ENCODE measurements at places on chromosomes 11 and 22.

DNA sequence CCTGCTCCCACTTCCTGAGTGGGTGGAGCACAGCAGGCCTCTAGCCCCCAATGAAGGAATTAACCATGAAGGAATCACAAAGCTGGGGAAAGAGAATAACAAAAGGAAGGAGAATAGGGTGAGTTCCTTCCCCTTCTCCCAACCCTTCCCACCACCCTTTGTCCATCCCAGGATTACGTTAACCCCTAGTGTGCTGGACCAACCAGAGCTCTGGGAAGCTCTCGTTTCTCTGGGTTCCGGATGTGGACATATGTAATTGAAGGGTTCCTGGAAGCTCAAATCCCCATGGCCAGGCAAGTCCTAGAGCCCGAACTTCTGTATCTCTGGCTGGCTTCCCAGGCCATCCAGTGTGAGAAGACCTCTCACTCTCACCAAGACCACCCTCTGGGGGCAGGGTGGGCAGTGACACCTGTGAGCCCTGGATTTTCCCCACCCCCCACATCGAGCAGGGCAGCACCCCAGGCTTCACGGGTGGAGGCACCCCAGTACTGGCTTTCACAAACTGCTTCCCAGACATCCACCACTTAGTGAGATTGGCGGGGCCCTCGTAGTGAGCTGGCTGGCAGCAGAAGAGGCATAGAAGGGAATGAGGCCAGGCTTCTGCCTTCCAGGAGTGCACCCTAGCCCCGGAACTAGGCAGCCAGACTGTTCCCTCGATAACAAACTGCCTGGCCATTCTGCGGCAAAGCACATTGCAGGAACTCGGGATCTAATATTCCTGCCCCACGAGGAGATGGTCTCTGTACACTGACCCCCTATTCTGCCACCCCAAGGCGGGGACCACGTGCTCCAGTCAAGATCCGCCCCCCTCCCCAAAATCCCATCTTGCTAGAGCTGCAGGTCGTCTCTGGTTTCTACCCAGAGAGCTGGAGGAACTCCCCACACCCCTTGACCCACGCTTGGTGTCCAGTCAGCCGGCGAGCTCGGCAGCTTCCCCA lies 2.1 kb downstream of the NECTIN1 start:
- no peak for DNase-seq

DNA sequence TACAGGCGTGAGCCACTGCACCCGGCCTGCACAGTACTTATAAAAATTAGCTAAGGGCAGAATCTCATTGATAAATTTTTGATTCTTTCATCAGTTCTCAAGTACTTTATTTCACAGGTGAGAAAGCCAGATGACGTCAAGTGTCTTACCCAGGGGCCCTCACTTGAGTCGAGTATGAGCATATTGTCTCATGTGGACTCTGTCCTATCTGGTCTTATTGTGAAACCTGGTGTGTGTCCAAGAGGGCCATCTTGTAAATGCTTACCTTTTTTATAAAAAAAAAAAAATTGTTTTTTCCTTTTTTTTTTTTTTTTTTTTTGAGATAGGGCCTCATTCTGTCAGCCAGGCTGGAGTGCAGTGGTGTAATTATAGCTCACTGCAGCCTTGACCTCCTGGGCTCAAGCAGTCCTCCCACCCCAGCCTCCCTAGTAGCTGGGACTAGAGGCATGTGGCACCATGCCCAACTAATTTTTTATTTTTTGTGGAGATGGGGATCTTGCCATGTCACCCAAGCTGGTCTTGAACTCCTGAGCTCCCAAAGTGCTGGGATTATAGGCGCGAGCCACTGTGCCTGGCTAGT lies 6.0 kb downstream of the ACO2 start:
- DNase-seq = no peak

DNA sequence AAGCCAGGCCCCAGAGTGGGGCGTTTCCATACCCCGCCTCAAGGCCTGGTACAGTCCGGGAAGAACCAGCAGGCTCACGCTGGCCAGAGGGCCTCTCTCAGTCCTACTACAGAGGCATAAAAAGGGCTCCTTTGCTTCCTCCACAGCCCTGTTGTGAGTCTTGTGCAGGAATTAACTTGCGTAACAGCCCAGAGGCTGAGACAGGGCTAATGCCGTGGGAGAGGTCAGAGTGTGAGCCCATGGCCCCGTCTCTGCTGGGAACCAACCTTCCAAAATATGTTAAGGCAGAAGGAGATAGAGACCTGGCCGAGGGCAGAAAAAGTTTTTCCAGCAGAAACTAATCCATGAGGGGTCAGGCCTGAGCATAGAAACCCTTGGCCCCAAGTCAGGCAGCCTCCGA lies 19.9 kb upstream of the TMEM184B start:
- no peak for DNase-seq

GRCh38 chr22:46112405-46112804 lies 37.9 kb upstream of the PPARA start:
- no peak for DNase-seq

DNA sequence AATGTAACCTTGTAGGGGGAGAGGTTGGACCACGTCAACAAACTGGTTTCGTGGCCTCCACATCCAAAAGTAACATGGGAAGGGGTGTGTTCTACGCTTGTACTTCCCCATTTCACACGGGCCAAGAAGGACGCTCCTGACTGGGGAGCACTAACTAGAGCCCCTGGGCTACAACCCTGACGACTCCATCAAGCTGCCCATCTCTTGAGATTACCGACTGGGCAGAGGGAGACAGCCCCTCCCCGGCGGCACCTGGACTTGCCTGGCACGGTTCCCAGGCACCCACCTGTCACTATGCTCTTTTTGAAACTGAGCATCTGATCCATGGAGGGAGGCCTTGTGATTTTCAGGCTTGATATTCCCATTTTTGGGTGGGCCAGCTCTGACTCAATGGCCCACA lies 68.5 kb downstream of the SHANK2 start:
- DNase-seq = no peak

DNA sequence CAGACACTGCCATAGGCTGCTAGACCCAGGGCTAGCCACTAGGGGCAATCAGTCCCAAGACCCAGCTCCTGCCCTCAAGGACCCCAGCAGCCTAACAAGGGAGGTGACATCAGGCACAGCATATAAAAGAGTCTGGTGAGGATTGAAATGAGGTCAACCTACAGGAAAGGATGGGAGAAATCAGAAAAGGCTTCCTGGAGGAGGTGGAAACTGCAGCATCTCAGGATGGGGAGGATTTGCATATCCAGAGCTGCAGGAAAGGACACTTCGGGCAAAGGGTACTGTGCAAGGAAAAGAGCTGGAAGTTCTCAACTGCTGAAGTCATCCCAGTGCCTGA lies 2.9 kb upstream of the ARFGAP2 start:
- DNase-seq = peak; percentile 47

GRCh38 chr22:17924735-17925364 lies 99.5 kb downstream of the MICAL3 start:
- DNase-seq = no peak

DNA sequence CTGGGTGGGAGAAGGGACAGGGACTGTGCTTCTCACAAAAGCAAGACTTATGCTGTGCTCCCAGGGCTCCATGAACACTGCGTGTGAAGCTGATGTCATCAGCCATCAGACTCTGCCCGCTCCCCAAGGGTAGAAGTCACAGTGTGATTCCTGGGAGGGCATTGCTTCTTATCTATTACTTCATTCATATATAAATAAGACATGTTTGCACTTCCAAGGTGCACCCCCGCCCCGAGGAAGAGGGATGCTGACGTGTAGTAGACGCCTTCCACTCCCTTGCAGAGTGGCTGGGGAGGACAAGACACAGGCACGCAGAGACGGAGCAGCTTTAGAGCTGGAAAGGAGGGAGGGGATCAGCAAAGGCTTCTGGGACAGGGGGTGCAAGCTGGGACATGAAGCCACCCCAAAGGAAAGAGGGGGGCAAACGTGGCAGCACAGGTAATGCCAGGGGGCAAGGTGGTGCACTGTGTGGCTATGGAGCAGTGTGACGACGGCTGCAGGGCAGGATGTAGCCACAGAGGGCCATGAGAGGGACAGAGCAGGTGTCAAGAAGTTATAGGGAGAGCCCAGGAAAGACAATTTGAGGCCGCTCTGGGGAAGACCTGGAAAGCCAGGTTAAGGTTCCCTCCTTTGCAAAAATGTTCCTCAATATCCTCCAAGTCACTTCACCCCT lies 558.5 kb downstream of the MN1 start:
- no peak for DNase-seq

DNA sequence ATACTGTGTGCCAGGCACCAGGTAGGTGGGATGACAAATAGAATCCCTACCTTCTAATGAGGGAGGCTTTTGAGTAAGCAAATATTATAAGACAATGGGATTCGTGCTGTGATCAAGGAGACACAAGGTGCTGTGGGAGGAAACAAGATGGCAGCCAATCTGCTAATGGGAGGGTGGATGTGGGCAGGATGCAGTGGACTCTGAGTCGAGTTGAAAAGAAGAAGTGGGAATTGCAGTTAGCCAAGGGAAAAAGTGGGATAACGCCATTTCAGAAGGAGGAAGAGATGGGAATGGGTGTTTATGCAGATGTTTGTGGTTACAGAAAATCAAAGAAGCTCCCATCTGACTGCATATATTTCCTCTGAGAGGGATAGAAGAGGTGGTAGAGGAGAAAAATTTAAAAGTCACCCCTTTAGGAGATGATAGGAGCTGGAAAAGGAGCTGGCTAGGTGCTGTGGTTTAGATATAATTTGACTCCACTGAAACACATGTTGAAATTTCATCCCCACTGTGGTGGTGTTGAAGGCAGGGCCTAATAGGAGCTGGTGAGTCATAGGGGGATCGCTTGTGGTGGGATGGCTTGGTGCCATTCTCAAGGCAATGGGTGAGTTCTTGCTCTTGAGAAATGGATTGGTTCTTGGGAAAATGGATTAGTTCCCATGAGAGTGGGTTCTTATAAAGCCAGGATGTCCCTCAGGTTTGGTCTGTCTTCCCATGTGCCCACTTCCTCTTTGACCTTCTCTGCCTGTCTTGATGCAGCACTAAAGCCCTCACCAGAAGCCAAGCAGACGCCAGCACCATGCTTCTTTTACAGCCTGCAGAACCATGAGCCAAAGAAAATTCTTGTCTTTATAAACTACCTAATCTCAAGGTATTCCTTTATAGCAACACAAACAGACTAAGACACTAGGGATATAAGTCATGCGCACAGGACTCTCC lies 30.0 kb upstream of the POU2AF1 start:
- DNase-seq = no peak

DNA sequence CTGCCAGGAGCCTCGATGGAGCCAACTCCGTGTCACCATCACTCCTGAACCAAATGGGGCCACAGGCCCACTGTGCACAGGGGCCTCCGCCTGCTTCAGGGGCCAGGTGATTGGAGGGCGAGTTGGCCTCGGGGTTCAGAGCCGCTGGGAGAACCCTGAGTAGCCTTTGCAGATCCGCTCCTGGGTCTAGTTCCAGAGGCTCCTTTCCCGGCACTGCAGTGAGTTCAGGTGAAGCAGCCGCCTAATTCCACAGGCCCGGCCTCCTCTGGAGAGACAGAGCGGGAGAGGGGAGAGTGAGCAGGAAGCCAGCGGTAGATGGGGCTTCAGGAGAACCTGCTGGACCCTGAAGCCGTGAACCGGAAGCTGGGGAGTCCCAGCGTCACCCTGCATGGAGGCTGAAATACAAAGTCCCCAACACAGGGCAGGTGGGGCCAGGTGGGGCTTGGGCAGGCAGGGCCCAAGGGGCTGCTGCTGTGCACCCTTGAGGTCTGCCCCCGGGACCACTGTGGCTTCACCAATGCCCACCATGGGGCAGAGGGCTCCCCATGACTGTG lies 22.5 kb downstream of the DRD4 start:
- no peak for DNase-seq

DNA sequence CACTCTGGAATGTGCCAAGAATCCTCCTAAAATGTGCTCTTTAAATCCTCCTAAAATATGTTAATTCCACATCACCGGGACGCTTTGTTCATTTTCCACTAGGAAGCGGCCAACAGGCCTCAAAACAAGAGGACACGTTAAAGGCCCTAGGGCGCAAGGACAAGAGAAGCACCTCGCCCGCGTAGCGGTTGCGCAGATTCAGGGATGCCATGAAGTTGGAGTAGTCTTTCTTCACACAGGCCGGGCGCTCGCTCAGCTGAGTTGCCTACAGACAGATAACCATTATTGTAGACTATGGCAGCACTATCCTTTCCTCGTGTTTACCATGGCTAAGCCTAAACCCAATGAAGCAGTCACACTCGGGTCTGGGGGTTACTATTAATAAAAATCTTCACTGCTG lies 29.5 kb upstream of the SERPIND1 start:
- DNase-seq = no peak

DNA sequence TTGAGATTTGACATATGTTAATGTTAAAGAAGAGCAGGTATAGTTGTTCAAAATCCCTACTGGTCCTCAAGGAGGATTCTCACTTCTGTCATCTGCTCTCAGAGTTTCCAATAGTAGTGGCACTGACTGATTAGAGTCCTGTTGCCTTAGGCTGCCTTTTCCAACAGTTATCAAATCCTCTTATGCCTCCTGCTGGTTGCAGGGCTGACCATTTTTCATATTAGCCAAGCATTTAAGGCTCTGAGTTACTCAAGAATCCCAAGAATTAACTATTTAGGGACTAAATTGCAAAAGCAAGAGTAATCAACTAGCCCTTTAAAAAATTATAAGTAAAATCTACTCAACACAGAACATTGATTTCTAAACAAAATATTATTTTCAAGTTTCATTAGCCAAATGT lies 212.0 kb upstream of the CHORDC1 start:
- no peak for DNase-seq

- DNase-seq = no peak
Measured at GRCh38 chr22:43007519-43008102, 7.3 kb downstream of the PACSIN2 start.

DNA sequence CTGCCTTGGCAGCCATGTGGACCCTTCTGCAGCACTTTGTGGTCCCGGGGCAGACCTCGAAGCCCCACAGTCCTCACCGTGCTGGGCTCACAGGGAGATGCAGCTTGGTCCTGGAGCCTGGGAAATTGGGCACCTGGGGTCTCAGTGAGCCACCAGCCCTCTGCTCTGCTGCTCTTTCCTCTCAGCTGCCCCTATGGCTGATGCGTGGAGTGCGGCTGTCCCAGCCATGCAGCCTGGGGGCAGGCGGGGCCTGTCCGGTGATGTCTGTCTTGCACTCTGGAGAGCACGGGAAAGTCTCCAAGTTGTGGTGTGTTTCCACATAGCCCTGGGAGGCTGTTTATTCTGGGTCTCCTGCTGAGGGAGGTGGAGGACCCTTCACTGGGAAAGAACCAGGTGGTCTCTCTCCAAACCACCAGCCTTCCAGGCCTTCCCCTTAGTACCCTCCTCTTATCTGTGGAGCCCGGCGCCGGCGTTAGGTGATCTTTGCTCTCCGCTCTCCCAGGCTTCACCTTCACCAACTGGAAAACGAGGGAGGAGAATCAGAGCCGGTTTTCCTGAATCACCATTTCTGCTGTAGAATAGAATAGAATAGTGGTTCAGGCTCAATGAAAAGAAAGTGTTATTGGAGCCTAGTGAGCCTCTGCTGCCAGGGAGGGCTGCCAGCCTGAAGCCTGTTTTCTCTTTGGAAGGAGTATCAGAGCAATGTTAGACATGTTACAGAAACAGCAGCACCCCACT lies 41.2 kb upstream of the GRAMD4 start:
- no peak for DNase-seq

- DNase-seq = no peak
Measured at GRCh38 chr11:132134322-132134721, 763.9 kb downstream of the NTM start.

- DNase-seq = no peak
Measured at GRCh38 chr22:46770151-46770641, 7.7 kb downstream of the TBC1D22A start.

GRCh38 chr22:44648821-44649565 lies 53.0 kb upstream of the PRR5 start:
- no peak for DNase-seq
